Suprapubic skin (tissue), 4 donors: ENCODE measurements at places on chromosomes 7 and 10.
A peak's percentile ranks its signal among the peaks of the same experiment; 100 is the strongest.

GRCh38 chr7:30268586-30268985 is 15.8 kb upstream of the ZNRF2 start:
- DNase-seq: no peak

- DNase-seq: no peak
Observed at GRCh38 chr7:12239806-12240205, 28.7 kb downstream of the TMEM106B start.

DNA sequence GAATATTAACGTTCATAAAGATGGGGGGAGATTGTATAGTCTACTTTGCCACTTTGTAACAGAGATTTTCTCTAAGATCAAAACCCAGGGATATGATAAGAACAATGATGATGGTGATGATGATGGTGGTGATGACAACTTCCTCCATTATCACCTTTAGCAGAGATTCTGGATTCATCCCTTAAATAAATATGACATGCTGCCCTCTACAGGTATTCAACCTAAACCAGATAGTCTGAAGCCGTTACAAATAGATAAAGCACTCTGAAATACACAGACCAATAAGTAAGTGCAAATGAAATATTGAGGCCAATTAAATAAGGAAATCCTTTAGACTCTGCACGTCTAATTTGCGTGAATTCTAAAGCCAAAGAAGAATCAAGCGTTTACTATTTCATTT is 211.5 kb downstream of the CREB5 start:
- no peak for DNase-seq

- DNase-seq: no peak
Observed at GRCh38 chr10:49344840-49345239, 45.9 kb downstream of the C10orf71 start.

- DNase-seq: no peak
Observed at GRCh38 chr10:63236113-63236935, 103.2 kb downstream of the NRBF2 start.

- no peak for DNase-seq
Observed at GRCh38 chr10:3757250-3757637, 27.8 kb downstream of the KLF6 start.

DNA sequence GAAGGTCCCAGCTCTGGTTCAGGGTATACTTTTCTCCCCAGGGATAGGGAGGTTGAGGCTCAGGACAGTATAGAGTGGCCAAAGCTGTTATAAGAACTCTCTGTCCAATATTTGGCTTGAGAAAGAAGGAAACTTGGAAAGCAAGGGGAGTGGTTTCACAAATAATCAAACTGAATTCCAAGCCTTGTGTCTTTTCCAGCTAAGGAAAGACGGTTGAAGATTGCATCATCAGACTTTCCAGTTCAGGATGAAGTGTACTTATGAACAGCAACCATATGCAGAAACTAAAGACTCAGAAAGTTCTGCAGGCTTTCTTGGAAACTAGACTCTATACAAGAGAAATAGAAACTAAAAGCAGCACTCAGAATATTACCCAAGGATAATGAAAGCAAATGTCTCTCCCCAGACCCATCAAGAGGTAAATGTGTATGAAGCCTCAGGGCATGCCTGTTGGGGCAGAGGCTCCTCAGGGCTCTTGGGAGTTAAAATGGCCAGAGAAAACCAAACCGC is 46.4 kb downstream of the RAMP3 start:
- DNase-seq: no peak

DNA sequence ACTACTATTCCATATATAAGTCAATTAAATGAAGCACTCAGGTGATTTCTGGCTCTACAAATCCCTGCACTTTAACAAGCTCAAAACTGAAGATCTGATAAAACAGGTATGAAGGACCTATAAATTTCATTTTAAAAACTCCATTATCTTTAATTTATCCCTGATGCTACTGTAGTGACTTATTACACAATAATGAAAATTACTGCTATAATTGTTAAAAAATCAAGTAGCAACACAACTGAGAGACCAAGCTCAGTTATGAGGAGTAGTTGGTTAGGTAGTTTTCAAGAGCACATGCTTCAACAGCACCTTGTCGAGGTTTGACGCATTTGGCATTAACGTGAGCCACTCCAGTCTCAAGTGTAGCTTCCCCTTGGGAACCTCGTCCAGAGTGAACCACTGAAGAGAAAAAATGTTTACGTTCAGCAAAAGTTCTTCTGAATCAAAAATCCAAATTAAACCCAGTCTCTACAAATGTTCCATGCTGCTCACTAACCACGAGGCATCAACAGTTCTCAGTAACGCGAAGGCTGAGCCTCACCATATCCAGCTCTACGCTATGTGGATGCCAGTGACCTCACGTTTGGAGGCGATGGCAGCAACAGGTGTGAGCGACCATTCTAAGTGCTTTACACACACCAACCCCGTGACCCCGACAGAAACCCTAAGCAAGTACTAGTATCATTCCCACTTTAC is 55.3 kb upstream of the NCAPG2 start:
- no peak for DNase-seq

- DNase-seq: no peak
Observed at GRCh38 chr7:363626-364025, 73.7 kb downstream of the FOXL3 start.

DNA sequence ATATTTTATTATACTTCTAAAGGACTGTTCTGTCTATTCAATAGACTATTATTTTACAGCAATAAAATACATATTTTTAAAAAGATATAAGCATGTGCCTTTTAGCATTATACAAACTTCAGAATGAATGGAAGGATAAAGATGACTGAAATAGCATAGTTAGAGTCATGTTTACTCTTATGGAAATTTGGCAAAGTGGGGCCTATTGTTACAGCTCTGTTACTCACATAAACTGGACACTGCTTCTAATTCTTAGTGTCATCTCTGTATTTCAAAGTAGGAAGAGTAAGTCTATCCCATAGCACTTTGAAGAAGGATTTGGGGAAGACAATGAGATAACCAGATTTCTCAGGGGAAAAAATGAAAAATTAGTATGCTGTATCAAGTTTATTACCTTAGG is 168.2 kb downstream of the SKAP2 start:
- DNase-seq: no peak

GRCh38 chr7:37186753-37187152 is 261.9 kb downstream of the ELMO1 start:
- no peak for DNase-seq

DNA sequence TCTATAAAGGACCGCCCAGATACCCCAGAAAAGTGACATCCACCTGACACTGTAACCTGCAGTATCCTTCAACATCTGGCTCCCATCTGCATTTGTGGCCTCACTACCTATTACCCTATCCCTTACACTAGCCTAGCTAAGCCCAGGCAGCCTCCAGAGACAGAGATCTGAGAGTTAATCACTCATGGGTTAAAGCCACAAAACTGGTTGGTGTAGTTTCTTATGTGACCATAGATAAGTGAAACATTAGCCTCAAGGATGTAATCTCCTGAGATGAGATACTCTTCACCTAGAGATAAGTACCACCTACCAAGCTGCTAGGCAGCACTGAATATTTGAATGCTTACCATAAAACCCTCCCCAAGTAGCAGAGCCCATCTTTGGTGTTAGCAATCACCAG is 35.4 kb downstream of the CTTNBP2 start:
- DNase-seq: no peak

DNA sequence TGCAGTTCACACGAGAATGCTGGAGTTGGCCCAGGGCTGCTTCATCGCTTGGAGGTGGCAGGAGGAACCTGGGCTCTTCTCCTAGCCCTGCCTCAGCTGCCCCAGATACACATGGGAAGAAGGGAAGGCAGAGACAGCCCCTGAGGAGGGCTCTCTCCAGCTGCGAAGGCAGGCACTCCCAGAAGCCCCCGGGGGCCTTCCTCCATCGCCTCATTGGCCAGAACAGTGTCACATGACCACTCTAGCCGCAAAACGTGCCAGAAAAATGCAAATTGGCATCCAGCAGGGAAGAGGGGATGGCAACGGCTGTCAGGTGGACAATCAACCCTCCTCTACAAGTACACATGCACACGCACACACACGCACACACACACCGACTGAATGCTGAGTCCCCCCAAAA is 217.8 kb upstream of the FRMD4A start:
- DNase-seq: no peak

DNA sequence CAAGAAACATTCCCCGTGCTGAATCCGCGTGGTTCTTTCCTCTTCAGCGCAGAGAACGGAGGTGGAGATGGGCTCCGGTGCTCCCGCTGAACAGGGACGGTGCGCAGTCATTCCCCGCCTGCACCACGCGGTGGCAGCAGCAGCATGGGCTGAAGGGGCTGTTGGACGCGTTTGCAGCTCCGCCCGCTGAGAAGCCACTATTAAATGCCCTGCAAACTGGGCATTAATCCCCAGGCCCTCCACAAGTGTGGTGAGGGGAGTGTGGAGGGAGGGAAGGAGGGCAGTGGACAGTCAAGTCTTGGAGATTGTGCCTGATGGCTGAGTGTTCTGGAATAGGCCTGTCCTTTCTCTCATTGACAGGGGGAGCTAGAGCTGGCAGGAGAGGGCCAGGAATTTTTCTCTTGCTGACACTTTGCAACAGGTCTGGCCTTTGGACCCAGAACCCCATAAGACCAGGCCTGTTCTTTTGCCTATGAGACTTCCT is 240.2 kb upstream of the INHBA start:
- peak; percentile 87 for DNase-seq

- peak; percentile 44 for DNase-seq
Observed at GRCh38 chr10:71076473-71077142, 135.8 kb upstream of the UNC5B start.

- no peak for DNase-seq
Observed at GRCh38 chr7:42876182-42877068, 35.4 kb downstream of the C7orf25 start.

DNA sequence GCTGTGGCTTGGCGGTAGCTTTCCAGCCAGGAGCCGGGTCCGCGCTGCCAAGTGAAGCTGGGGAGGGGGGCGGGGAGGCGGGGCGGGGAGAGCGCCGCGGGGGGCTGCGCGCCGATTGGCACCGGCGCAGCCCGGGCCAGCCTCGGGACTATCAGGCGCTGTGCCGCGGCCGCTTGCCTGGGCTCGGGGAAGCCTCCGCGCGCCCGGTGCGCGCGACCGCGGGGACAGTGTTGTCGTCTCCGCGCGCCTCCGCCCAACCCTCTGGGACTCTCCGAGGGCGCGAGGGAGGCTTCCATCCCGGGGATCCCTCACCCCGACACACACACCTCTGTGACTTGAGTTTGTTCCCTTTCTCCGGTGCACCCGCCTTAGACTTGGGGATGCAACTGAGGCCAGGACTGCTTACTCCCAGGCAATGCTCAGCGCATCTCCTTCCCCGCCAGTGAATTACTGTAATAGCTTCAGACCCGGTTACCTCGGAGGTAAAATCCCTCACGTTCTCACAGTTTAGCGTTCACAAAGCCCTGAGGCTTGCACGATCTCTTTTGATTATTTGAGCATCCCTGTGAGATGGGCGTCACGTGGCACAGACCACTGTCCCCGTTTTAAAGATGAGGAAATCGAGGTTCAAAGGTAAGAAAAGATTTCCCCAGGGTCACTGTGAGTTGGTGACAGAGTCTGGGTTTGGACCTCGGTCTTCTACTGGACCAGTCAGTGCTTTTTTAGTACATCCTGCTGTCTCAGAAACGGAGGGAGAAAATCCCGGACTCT is at the start of gene NKX1-2:
Gene NKX1-2 (minus strand): TSS at position 24 of the 771 bp plus-strand sequence. CDS start 92 bp downstream, outside the sequence.
- DNase-seq: no peak

GRCh38 chr10:97154781-97155180 is 31.0 kb downstream of the SLIT1 start:
- DNase-seq: no peak

- peak; percentile 78 for DNase-seq
Observed at GRCh38 chr10:96130326-96130995, 364 bp downstream of the ZNF518A start.

DNA sequence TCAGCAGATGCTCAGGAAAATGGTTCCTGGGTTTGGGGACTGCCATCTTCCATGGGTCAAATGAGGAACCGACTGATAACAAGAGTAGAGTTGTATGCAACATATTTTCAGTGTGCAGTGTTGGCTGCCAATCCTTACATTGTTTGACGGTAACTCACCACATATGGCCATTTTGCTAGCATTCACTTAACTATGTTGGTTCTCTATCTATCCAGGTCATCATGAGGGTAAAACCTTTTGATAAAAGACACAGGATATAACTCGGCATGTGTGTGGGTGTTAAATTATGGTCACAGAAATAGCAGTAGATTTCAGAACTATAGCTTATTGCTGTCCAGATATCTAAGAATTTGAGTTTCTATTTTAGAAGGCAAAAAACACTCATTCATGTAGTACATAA is 140.7 kb upstream of the AOAH start:
- no peak for DNase-seq

DNA sequence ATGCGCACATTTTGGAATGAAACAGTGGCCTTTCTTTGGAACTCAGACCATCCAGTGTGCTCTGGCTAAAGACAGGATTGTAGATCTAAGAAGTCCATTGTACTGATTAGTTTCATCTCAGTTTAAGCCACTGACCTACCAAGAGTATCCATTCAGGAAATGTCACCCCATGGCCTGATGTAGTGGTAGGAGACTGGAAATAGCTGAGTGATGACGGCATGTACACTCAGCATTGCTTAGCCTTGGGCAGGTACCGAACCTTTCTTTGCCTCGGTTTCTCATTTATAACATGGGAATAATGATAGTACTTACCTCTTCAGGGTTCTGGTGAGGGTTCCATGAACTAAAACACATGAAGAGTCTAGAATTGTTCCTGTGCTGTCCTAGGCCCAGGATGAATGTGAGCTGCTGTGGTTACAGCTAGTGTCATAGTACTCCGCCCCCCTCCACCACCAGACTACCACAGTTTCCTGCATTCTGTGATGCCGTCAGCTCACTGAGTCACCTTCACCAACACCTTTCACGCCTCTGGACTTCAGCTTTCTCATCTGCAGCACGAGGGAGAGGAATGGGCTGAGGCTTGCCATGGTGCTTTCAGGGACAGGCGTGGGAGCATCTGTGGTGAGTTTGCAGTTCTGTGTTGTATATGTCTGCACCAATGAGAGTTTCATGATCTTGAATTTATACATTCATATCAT is 484.0 kb upstream of the GALNT17 start:
- DNase-seq: no peak

- DNase-seq: no peak
Observed at GRCh38 chr7:51606601-51607154, 290.1 kb upstream of the COBL start.

DNA sequence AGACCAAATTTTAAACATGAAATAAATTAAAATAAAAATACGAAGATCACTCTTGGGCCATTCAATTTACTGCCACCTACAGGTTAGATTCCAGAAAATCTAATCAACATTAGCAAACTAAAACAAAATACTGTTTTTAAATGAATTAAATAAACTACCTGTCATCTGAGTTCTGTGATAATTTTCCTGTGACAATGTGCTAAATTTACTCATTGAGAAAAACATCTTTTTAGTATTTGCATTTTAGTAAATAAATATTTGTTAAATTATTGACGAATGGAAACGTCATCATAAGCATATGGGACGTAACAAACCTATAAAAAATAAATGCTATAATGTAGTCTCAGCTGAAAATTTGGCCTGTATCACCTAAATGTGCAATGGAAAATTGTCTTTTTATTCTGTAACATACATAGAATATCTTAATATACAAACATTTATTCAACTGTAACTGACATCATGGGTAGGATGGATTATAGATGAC is 72.1 kb downstream of the ITGB8 start:
- no peak for DNase-seq

- peak; percentile 82 for DNase-seq
Observed at GRCh38 chr10:97640868-97641811, 669 bp downstream of the PI4K2A start.
